ENCODE measurements at places on chromosomes 5 and 9.

DNA sequence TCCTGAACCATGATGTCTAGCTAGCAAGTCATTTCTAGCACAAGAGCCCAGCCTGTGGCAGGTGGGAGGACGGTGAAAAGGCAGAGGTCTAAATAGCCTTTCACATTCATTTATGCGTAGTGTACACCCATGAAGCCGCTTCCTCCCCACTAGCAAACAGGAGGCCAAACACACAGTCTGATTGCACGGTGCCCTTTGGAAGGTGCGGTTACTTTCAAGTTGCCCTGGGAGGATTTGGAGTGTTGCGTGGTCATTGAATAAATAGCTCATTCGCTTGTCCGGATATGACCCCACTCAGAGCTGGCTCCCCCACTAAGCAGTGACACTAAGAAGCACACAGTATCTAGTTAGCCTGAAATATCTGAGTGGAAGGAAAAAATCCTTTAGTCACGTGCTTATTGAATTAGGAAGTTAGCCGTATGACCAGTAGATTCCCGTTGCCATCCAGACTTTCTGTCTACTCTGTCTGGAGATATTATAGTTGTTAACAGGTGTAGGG is 664 bp upstream of the ARSB start:
- DNase-seq = no peak

GRCh38 chr5:33808699-33809098 is 83.1 kb downstream of the ADAMTS12 start:
- no peak for DNase-seq

DNA sequence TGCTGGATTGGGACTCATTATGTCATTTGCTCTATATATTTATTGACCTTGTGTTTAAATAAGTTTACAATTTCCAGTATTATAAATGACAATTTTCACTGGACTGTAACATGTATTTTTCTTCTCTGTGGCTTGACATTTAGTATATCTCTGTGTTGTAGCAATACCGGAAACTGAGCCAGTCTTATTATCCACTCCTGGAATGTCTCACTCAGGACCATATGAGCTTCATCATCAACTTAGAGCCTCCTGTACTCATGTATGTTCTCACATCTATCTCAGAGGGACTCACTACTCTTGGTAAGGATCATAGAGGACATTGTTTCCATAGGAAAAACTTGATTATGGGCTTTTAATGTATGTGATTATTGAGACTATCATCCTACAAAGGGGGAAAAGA is 66.5 kb upstream of the TLX3 start:
- DNase-seq = no peak

DNA sequence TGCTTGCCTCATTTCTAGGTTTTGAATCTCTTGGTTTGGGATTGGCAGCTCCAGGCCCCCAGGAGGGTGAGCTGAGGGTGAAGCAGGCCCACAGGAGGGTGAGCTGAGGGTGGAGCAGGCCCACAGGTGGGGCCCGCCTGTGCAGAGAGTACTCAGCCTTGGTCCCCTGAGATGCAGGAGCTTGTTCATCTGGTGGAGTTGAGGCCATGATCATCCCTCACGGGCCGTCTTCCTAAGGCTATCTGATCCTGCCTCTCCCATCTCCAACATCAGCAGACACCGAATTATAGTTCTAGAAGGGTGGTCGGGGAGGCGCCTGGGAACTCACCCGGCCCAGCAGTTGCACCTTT is 131.7 kb upstream of the PHYKPL start:
- DNase-seq = no peak

DNA sequence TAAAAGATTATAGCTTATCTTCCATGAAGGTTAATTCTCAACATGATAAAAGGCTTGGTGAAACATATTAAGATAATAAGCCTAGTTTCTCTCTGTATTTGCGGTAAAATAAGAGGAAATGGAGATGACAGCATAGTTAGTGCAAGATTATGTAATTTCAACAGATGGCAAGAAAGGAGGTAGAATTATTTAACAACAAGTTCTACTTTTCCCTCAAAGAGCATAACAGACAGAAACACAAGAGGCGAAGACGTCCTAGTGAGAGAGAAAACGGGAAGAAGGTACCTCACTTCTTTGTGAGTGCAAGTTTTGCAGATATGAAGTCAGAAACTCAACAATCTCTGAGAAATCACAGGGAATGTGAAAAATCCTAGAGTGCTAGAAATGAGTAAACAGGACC is 144.8 kb upstream of the ADCY2 start:
- no peak for DNase-seq

GRCh38 chr5:89436464-89436863 is 553.5 kb upstream of the MEF2C start:
- no peak for DNase-seq
